Activated naive CD4-positive, alpha-beta T cell treated with anti-CD3 and anti-CD28 coated beads, Interleukin-2, amount 50 U/mL, for 72 hours (primary cell): ENCODE measurements at places on chromosomes 12 and 14. TPM values are rescaled to one million over a fixed set of nuclear protein-coding genes. Genes with fewer than 3 reads are reported as not detected.
A peak's percentile ranks its signal among the peaks of the same experiment; 100 is the strongest.

DNA sequence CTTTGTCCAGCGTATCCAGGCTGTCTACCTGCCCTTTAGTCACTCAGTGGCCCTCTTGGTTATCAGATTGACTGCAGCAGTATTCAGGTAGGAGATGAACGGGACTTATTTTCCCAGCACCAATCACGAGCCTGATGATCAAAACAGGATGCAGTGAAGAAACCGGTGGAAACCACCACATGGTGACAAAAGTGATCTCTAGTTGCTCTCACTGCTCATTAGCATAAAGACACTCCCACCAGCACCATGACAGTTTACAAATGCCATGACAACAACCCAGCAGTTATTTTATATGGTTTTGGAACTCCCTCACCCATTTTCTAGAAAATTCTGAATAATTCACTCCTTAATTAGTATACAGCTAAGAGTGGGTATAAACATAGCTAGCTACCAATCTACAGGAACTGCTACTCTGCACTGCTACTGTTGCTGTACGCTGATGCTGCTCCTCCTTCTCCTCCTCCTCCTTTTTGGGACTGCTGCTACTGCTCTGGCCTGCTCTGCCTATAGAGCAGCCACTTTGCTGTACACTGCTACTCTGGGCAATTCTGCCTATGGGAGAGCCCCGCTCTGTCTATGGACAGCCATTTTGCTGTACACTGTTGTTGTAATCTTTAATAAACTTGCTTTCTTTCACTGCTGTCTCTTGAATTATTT, 142.5 kb upstream of the SSTR1 start:
- DNase-seq = peak; percentile 17

DNA sequence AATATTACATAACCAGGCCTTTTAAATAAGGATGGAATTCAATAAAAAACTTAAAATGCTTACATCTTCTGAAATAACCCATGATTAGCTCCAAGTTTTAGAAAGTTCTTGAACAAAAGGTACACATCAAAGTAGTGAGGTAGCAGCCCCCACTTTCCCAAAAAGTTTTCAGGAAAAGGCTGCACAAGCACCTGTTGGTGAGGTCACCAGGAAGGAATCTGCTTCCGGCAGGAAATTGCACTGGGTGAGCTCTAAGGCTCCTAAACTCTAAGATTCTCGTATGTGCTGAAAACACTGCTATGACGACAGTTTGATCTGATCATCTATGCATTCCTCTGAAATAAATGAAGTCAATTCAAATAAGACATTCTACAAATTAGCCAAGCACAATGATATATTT, 34.3 kb upstream of the TTC7B start:
- no peak for DNase-seq

DNA sequence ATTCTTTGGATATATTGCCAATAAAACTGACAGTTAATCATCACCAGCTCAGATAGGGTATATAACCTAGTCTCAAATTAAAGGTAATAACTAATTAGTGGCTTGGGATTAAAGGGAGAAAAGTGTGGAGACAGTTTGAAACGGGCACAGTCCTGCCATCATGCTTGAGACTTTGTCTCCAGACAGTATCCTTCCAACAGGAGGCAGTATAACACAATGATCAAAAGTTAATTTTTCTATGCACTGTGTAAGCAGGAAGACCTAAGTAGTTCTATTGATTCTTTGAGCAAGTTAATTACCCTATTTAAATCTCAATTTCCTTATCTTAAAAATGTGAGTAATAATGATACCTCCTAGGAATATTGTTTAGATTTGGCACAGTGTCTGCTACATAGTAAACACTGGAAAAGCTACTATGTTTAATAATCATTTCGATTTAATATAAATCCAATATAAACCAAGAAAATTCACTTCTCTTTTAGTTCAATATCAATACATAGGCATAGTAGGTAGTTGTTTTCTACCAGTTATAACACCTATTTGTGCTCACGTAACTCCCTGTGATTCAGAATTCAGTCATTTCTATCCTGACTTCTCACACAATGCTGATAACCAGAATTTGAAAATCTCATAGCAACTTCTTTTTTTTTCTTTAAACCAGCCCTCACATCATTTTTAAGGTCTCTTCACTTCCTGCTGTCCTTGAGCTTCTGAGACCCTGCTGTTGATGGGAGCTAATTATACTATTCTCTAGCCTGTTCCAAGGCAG, 53.7 kb downstream of the GALNT4 start:
- no peak for DNase-seq

GRCh38 chr12:110282300-110282860, 1.3 kb downstream of the ATP2A2 start:
- DNase-seq = no peak

DNA sequence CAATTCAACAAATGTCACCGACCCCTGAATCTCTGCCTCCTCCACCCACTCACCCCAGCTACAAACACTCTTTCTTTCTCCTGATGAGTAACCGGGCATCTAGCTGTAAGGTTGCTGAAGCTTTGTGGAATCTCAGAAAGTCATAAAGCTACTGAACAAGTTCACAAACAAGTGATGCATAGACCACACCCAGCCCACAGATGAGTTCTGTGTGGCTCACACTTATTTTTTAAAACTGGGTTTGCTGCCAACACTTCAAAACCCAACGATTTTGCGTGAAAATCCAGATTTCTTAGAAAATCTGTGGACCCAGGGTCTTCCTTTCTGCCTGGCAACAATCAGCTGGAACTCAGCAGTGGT, 96.1 kb downstream of the APAF1 start:
- DNase-seq = peak; percentile 58

DNA sequence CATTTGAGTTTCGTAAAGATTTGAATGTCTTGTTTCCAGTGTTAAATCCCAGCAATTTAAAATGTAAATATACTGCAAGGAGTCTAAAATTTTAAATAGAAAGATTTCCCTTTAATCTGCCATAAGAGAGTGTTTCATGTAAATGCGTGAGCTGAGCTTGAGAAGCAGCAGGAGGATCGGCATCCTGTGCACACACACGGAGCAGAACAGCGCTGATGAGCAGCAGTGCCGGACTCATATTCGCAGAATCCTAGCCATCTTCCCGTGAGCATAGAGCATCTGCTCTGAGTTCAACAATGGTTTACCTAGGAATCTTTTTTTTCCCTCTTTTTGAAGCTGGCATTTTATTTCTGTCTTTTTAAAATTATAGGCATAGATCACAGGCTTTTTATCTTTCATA, 29.8 kb upstream of the AMN start:
- no peak for DNase-seq

- no peak for DNase-seq
Observed at GRCh38 chr14:52265253-52265652, 2.2 kb upstream of the PTGDR start.

GRCh38 chr14:75003250-75004027, 718 bp downstream of the EIF2B2 start:
- no peak for DNase-seq

- DNase-seq = no peak
Observed at GRCh38 chr12:59396519-59396918, 199.3 kb upstream of the SLC16A7 start.

- DNase-seq = no peak
Observed at GRCh38 chr12:14452336-14452735, 86.9 kb downstream of the ATF7IP start.

DNA sequence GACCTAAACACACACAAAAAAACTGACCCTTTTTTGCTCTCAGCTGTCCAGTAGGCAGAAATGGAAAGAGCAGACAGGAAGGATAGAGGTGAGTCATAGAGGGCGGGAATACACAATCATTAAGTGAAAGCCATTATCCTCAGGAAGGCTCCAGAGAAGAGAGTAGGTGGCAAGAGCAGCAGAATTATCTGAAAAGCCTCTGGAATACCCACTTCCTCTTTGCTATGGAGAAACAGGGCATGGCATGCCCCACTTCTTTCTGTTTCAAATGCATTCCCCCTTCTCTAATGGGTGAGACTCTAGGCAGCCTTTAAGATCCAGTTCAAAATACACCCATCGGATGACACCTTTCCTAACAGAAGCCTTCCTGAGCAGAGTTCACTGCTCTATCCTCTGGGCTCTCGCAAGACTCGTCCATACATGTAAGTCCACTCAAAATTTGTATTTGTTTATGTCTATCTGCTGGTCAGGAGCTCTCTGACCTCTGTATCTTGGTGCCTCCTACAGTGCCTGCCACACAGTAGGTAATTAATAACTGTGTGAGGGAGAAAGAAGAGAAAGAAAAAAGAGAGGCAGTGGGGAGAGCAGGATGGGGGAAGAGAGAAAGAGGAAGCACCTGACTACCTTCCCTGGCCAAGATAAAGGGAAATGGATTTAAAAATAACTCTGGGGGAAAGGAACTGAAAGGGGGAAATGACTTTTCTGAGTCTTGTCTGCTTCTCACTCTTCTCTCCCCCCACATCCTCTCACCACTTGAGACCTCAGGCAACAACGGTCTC, 8.5 kb downstream of the KLHL33 start:
- no peak for DNase-seq

DNA sequence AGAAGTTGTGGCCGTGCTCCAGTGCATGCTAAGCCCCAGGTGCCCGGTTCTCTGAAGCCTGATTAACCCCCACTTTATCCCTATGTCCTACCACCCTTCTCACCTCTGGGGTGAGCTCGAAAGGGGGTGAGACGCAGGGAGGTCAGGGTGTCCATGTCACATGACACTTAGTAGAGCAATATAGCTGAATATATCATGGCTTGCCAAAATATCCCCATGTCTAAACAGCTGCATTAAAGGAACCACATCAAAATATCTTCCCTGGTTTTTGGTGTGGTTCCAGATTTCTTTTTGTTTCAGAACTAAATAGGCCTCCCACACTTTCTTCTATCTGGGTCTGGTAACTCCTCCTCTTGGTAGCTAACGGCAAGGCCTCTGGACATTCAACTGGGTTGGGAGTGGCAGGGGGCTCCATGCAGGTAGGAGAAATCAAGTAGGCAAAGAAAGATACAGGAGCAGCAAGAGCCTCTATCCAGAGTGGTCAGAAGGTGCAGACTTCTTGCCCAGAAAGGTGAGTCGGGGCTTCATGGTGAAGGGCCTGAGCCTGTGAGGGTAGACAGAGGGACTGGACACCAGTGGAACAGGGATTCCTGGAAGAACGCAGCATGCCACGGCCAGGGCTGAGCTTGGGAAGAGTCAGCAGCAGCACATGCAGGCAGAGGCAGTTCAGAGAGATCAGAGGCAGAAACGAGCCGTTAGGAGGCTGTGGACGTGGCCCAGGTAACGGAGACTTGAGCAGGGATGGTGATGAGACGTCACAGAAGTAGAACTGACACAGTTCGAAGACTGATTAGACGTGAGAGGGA, 202.8 kb upstream of the DIO3 start:
- DNase-seq = no peak

DNA sequence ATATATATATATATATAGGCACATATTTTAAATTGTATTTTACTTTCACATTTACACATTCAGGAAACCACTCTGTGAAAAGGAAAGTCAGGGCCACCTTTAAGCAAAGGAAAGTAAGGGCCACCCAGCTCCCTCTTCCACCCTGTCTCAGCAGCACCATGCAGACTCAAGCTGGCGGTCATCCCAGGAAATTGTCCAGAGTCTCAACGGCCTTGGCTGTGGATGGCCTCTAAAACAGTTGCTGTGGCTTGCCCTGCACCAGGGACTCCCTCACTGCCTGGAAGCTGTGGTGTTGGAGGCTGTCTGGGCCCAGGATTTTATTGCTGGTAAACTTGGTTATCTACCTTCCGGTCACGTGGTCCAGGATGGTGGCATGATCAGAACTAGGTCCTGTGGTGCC, 11.8 kb upstream of the RPL10L start:
- DNase-seq = no peak

DNA sequence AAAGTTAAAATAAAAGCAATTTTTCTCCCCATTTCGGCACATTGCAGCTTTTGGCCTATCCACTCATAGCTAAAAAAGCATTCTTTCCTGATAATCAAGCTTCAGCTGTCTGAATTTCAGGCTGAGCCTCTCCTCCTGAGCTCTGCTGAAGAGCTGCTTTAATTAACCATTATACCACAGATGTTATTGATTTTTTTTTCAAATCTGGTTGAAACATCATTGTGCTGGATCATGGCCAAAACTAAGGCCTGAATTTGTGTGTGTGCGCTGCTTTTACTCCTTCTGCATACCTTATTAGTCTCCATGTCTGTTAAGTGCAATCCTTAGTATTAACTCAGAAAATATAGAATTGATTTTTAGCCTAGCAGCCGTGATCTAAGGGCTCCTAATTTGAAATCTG, 52.3 kb downstream of the MBIP start:
- DNase-seq = no peak

- no peak for DNase-seq
Observed at GRCh38 chr12:47053961-47054360, 25.5 kb upstream of the PCED1B start.

GRCh38 chr12:27896419-27896990, 76.0 kb downstream of the PTHLH start:
- no peak for DNase-seq

DDX54 gene
- total RNA-seq = 96.2 TPM

DHRS2 gene
- 1.1 TPM for total RNA-seq

A2M gene
- total RNA-seq = 0.14 TPM

SERPINA3 gene
- not detected for total RNA-seq

CAMKK2 gene
- 27.7 TPM for total RNA-seq

SPPL3 gene
- 26.7 TPM for total RNA-seq
